NCI-H2081 (cell line): ENCODE measurements at places on chromosomes 3 and 15.

DNA sequence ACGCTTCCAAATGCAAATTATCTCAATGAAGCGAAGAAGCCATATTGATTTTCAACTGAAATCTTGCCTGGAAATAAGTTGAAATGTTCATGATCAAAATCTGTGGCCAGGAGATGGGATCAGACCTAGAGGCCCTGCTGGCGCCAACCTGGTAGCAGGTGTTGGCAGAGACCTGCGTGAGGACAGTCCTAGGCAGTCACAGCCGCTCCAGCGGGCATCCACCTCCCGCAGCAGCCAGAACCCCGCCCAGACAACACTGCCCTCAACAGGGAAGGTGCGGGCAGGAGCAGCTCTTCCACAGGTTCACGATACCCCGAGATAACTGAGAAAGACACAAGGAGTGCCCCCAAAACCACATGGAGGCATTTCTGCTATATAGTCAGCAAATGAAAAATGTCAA is 145.3 kb downstream of the XXYLT1 start:
- no peak for DNase-seq

GRCh38 chr3:151169262-151169947 is 33.6 kb downstream of the GPR171 start:
- DNase-seq, result no peak

DNA sequence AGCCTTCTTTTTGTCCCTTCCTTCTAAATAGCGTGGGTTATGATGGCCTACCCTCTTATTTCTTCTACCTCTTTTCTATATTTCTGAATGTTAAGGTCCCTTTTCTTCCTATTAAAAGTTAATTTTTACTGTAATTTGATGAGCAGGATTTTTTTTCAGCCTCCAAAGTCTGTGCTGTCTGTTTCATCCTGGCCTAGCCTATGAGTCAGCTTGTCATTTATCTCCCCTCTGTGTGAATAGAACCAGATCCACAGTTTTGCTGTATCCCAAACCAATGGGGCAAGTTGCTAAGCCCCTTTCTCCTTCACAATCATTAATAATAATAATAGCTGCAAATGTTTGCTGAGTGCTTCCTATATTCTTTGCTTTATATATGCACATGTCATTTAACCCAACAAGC is 18.1 kb upstream of the C3orf38 start:
- no peak for DNase-seq

- no peak for DNase-seq
Measured at GRCh38 chr15:67134067-67134838, 68.9 kb downstream of the SMAD3 start.

DNA sequence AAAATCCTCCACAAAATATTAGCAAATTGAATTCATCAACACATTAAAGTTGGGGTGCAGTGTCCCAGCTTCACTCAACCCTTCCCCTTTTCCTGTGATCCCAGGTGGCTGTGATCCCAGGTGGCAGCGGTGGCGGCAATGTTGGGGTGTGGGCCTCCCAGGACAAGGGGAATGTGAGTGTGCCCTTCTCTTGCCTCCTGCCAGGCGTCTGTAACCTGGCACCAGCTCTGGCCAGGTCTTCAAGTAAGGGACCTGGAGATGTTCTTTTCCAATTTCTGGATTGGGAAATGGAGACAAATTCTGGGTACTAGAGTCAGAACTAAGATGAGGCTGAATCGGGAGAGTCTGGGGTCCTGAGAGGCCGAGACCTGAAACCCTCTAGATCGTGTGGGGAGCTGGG is 20.1 kb downstream of the GOLGA6A start:
- DNase-seq, result no peak

DNA sequence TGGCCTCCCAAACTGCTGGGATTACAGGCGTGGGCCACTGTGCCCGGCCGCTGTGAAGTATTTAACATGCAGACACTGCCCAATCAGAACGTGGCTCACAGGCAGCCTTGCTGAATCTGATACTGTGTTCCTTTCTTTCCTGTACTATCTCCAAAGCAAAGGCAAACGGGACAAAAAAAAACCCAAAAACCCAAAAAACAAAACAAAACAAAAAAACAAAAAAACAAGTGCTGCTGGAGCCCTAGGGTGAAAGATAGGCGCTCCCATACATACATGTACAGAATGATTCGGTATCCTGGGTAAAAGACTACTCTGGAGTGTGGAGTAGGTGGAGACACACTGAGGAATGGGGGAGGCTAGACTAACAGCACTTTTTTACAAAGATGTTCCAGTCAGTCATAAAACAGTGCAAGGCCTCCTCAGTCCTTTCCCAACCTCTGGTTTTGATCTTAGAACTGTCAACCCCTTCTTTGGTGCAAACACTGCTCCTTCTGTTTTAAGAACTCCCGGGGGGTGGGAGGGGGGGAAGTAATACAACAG is 7.7 kb upstream of the MAP1A start:
- no peak for DNase-seq

GRCh38 chr3:50370594-50370993 is 11.3 kb upstream of the TMEM115 start:
- DNase-seq, result peak; percentile 23

GRCh38 chr3:61718565-61718964 is 157.2 kb downstream of the PTPRG start:
- DNase-seq, result no peak

DNA sequence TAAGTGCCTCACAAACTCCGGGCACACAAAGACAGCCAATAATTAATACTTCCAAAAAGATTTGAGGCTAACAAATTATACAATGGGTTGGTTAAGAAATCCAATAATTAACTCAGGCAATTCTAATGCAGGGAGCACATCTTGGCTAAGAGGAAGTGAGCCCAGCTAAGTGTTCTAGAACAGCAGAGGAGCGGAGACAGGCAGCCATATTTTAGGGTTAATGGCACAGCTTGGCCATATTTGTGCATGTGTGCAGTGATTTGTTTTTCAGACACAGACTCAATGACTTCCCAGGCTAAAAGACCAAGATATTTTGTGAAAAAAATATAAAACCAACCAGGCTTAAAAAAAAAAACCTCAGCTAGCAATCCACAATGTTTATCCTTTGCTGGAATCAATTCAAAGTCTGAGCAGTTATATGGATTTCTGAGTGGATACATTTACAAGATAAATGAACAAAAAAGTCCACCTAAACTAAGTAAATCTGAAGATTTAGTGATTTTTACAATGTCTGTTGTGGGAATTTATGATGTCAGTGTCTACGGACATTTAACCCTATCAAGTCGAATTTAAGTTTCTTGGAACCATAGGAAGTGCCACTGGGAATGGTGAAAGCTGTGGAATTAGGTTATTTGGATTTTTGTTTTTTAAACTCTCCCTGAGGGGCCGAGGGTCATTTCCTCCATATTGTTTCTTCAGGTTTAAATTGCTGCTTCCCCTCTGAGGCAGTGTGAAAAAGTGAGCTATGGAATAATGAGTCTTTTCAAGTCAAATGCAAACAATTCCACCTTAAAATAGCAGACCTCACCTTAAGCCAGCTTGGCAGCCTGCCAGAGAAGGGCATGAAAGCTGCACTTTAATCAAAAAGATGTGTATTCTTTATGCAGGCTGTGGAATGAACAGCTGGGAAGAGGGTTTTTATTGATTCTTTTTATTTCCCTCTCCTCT is 413.7 kb upstream of the TBL1XR1 start:
- DNase-seq, result peak; percentile 98

DNA sequence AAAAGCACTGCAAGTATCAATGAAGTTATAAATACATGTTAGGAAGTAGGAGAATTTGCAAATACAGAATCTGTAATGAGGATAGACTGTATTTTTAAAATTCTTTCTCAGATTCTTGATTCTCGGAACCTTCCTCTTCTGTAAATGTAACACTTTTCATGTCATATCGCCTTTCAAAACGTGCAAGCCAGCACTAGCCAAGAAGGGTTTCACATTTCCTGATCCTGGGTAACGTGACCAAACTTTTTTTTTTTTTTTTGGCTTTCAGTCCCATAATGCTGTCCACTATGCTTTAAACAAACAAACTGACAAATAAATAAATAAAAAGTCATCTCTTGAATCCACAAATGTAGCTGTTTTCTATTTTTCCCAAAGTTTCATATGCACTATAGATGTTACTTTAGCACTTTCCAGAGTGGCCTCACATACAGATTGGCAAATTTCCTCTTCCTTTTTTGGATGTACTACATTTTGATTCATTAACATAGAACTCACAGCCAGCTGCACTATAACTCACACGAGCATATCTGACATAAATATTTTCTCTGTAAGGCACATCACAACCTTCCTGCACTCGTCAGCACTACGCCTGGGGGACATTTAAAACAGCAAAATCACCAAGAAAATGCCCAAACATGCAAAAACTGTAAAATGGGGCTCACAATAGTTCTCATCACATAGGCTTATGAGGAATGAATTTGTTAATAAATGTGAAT is 208.1 kb downstream of the OSBPL10 start:
- DNase-seq, result no peak

DNA sequence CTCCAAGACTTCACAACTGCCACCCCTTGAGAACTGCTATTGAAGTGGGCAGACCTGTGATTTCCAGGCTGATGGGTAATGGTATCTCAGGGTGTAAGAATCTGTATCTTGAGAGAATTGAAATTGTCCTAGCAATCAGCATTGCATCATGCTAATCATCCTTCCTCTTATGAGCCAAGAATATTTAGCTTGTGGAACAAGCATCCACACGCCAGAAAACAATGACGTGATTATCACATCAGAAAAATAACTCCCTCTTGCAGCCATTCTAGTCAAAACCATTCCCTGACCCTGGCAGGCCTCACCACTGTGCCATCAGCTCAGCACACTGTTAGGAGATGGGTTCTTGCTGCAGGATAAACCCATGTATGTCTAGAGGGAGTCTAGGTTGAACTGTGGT is 6.7 kb downstream of the BCL2L10 start:
- DNase-seq, result no peak

DNA sequence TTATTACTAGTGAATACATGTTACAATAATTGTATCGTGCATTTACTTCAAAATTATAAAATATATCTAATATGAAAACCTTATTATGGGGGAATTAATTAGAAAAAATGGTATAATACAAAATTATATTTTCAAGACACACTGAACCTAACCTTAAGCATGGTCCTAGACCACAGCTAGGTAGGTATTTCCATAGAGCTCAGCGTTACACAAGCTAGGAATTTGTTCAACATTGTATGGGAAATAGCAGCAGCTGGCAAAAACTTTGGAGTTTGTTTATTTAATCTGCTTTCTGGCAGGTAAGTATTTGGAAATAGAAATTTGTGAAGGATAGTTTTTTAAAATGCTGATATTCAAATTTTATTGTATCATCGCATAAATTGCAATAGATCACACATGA is 52.9 kb downstream of the BCHE start:
- no peak for DNase-seq

- no peak for DNase-seq
Measured at GRCh38 chr3:6179761-6180160, 681.2 kb upstream of the GRM7 start.

GRCh38 chr3:101615525-101615924 is 41.5 kb downstream of the PCNP start:
- DNase-seq, result no peak

DNA sequence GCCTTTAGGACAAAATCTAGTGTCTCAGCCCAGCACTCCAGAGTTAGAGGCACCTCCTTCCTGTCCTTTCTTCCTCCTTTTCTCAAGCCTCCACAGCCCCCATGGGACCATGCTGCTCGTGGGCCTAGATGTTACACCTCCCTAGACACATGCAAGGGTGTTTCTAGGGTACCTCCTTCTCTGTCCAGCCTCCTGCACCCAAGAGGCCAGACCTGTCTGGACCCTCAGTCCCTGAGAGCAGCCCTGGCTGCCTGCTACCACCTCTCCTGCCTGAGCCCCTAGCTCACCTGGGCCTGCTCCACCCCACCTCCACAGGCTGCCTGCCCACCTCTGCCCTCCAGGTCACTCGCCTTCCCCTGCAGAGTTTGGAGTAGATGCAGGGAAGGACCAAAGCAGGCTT is 5.2 kb downstream of the LOXL1 start:
- DNase-seq, result no peak

DNA sequence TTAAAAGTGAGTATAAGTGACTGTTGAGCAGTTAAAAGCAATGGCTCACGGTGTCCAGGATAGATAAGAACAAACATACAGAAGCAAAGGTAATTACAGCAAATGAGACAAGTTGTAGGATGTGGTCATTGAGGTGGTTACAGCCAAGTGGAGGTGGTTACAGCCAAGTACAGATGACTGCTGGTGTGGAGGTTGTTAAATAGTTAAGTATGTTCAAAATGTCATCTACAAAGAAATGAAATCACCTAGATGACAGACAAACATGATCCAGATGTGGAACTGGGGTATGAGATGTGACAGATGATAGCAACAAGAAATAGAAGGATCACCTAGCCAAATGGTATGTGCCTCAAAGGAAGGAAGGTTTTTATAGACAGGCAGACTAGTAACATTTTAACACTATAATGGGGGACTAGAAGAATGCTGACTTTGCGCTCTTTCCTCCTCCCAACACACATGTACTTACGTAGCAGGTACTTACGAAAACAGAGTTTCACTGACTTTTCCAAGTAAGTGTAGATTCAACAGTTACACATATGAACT is 6.8 kb upstream of the ANKRD28 start:
- peak; percentile 1 for DNase-seq

DNA sequence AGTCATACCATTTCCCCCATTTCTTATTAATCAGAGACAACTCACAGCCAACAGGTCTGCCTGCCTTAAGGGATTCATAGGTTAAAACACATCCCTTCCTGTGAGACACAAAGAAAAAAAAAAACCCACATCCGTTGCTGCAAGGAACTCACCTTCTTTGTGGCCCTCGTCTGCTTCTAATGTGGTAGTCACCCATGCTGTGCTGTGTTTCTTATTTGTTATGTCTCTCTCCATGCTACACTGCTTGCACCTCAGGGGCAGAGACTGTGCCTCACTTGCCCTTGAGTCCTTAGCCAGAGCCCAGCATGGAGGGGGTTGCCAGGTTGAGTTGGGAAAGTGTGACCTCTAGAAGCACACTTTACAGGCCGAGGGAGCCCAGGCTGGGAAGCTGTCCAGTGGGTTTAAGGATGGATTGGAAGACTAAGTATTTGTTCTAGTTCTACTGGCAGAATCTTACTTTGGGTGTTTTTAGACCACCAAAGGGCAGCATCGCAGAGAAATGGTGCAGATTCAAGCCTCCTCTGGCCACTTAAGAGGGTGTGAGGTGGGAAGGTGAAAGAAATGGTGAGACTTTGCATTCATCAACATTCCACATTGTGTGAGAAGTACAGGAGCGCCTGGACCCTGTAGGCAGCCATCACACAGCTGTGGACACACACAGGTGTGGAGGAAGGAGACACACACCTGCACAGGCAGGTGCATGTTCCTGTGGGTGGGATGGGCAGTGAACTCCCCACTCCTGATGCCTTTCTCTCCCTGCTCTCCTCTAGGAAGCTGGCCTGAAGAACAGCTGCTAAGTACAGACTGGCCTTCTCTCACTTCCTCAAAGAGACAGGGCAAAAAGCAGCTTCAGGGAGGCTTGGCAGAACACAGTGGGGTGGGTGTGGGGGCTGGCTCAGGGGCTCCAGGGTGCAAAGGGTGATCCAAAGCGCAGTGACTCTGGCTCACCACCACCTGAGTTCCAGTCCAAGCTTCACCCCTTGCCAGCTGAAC is 48.8 kb downstream of the GLB1 start:
- DNase-seq, result no peak
